Cardiac septum (tissue), 1 donor: ENCODE measurements at places on chromosomes 5 and 9.
A peak's percentile ranks its signal among the peaks of the same experiment; 100 is the strongest.

- peak; percentile 92 for DNase-seq
Observed at GRCh38 chr9:128635266-128636023, 21.2 kb downstream of the DYNC2I2 start.

GRCh38 chr9:15509931-15510788, 610 bp downstream of the PSIP1 start:
- DNase-seq, result no peak

- no peak for DNase-seq
Observed at GRCh38 chr5:170154297-170154696, 48.6 kb downstream of the FOXI1 start.

GRCh38 chr5:2021484-2022176, 138.9 kb upstream of the IRX4 start:
- peak; percentile 66 for DNase-seq

DNA sequence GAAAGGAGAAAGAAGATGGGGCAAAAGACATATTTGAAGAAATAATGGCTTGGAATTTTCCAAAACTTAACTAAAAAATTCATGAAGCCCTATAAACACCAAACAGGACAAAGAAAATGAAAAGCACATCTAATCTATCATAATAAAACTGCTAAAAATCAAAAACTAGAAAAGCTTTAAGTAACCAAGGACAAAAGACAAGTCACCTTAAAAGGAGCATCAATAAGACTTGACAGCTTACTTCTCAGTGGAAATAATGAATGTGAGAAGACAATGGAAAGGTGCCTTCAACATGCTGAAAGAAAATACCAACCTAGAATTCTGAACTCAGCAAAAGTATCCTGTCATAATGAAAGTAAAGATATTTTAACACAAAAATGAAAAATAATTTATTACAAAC, 27.0 kb downstream of the GTF3C4 start:
- DNase-seq, result no peak

GRCh38 chr5:116374434-116374852, 200.2 kb downstream of the SEMA6A start:
- no peak for DNase-seq
